ENCODE measurements at places on chromosomes 5 and 9.

DNA sequence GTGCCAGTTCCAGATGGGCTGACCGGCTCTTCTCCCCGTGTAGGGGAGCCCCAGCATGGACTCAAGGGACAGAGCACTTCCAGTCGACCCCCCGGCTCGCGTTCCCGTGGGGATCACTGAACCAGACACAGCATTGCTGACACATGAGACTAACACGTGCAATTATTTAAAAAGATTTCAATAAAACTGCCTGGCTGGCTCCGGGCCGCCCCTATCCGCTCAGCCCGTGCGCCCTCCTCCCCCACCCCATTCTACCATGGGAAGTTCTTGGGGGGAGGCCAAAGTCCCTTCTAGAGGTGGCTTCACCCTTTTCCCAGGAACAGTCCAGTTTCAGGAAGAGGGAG is 4.7 kb downstream of the TESK1 start:
- no peak overlapping the region for H3K4me3 ChIP-seq
- H3K36me3 ChIP-seq = peaks cover 19% of the 10 kb centered on the region
- DNase-seq = no peak
- H3K4me1 ChIP-seq = peaks cover 22% of the 10 kb centered on the region
- peak overlapping the region; percentile 49 for H3K27ac ChIP-seq

DNA sequence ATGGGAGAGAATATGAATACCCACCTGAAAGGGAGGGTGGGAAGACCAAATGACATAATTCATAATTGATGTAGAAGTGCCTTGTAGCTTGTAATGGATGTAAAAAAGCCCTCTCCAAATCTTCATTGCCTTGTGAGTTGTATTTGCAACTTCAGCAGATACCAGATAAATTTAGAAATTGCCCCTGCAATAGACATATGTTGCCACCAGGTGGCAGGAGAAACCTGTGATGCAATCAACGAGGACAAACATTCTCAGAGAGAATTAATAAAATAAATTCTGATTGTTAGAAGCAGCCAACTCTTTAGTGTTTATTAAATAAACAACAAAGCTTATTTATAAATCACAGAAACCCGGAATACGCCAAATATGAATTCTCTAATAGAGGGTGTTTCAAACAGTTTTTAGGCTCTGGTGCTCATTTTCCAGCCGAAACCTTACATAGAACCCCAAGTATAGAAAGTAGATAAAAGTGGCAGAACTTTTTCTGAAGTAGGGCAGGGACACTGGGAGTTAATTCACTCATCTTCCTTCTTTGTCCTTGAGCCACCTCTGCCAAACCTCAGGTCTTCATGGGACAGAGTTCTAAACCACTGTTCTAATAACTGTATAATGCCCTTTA is 147.8 kb downstream of the TMEM38B start:
- H3K27me3 ChIP-seq = no peaks in the 10 kb centered on the region
- no peak for DNase-seq
- no peaks in the 10 kb centered on the region for H3K4me1 ChIP-seq
- H3K27ac ChIP-seq = no peak overlapping the region
- H3K4me3 ChIP-seq = no peak overlapping the region

- H3K27me3 ChIP-seq = no peaks in the 10 kb centered on the region
- no peaks in the 10 kb centered on the region for H3K36me3 ChIP-seq
- H3K27ac ChIP-seq = no peak overlapping the region
- H3K4me1 ChIP-seq = no peaks in the 10 kb centered on the region
- H3K4me3 ChIP-seq = no peak overlapping the region
- no peak for DNase-seq
These were observed 528.1 kb upstream of the KLF4 start for GRCh38 chr9:108017671-108018070.

DNA sequence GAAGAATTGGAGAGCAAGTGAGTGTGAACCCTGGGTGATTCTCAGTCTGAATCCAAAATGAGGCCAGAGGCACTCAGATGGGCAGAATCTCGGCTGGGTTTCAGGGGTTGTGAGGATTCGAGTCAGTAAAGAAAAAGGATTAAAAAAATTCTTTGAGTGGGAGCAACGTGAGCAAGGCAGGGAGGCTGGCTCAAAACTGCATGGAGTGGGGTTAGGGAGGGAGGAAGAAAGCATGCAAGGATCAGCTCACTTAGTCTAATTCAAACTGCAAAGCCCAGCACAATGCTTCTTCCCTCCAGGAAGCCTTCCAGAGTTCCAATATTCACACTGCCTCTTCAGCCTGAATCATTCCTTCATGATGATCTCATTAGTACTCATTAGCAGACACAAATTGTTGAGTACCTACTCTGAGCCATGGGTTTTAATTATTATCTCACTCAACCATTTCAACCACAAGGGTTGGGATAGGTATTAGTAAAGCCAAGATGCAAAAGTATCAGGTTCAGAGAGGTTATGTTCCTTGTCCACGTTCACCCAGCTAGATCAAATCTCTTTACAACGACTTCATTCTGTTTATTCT is 95.8 kb downstream of the BRINP1 start:
- H3K4me1 ChIP-seq = peaks cover 24% of the 10 kb centered on the region
- H3K4me3 ChIP-seq = no peak overlapping the region
- H3K27me3 ChIP-seq = no peaks in the 10 kb centered on the region
- peak overlapping the region; percentile 19 for H3K27ac ChIP-seq

DNA sequence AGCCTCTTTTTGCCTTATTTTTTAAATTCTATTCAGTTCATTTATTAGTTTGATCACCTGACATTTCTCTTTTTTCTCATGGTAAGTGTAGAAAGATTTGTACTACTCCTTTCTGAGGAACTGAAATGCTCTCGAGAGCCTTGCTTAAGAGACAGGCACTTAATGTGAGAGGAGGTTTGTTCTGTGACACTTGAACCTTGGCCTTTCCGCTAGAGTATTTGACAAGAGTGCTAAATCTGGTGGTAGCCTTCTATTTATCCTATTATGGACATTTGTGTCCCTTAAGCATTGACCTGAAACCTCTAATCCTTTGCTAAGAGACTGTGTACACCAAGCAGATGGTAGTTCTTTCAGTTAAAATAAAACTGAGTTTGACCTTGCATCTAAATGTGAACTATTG is 805.0 kb upstream of the PTPRD start:
- DNase-seq = no peak
- H3K4me3 ChIP-seq = no peak overlapping the region
- H3K27me3 ChIP-seq = no peaks in the 10 kb centered on the region

DNA sequence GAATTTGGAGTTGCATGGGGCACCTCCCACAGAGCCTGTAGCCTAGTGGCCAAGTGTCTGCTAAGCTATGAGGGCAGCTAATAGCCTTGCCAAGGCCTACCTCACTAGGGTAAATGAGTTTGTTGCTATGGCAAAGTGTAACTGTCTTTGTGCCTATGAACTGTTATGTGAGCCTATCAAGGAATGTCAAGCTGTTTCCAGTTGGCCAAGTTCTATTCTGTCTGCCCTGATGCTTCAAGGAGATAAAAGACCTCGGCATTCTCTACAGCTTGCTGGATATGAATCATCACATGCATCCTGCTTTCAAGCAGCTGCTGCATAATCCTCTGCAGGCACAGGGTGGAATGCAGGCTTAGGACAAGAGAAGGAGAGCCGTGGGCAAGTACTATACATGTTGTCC is 69.8 kb upstream of the CCDC112 start:
- no peak overlapping the region for H3K27ac ChIP-seq
- no peaks in the 10 kb centered on the region for H3K36me3 ChIP-seq
- H3K4me1 ChIP-seq = no peaks in the 10 kb centered on the region
- H3K27me3 ChIP-seq = no peaks in the 10 kb centered on the region

GRCh38 chr9:30997291-30997690 is 1387.2 kb upstream of the ACO1 start:
- H3K4me3 ChIP-seq = no peak overlapping the region
- H3K4me1 ChIP-seq = no peaks in the 10 kb centered on the region
- H3K36me3 ChIP-seq = no peaks in the 10 kb centered on the region
- no peak overlapping the region for H3K27ac ChIP-seq
- no peak for DNase-seq
- H3K27me3 ChIP-seq = no peaks in the 10 kb centered on the region

DNA sequence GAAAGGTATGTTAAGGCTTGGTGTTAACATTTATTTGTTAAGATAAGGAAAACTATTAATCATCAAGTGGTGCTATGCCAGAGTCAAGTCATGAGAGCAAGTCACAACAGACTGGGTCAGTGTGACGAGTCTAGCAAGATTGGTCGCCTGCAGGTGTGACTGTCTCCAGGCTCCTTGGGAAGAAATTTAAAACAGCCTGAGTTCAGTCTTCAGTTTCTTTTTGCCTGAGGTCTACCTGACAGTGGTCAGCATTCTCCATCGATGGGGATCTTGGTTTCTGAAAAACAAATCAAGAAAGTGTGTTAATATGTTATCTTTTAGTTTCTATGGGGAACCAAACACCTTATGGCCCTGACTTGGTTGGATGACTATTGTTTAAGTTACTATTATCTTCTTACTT is 56.3 kb downstream of the CETN3 start:
- H3K4me1 ChIP-seq = no peaks in the 10 kb centered on the region
- no peaks in the 10 kb centered on the region for H3K27me3 ChIP-seq
- H3K36me3 ChIP-seq = no peaks in the 10 kb centered on the region
- no peak overlapping the region for H3K4me3 ChIP-seq
- no peak for DNase-seq
- H3K27ac ChIP-seq = no peak overlapping the region

GRCh38 chr9:86713470-86713869 is 233.8 kb downstream of the GAS1 start:
- DNase-seq = no peak
- H3K27me3 ChIP-seq = no peaks in the 10 kb centered on the region
- H3K36me3 ChIP-seq = no peaks in the 10 kb centered on the region
- no peak overlapping the region for H3K27ac ChIP-seq

DNA sequence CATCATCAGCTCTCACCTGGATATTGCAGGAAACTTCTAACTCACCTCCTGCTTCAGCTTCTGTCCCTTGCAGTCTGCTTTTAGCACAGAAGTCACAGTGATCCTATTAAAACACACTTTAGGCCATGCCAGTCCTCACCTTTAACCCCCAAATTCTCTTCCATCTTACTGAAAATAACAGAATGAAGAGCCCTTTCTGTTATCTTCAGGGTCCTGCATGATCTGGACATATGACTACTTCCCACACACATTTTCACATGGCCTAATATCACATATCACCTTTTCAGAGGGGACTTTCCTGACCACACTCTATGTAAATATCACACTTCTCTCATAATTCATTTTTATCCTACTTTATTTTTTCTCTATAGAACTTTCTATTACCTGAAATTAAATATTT is 550.6 kb upstream of the CLINT1 start:
- no peaks in the 10 kb centered on the region for H3K4me1 ChIP-seq
- no peak overlapping the region for H3K27ac ChIP-seq
- H3K36me3 ChIP-seq = no peaks in the 10 kb centered on the region
- H3K27me3 ChIP-seq = no peaks in the 10 kb centered on the region
- no peak for DNase-seq

DNA sequence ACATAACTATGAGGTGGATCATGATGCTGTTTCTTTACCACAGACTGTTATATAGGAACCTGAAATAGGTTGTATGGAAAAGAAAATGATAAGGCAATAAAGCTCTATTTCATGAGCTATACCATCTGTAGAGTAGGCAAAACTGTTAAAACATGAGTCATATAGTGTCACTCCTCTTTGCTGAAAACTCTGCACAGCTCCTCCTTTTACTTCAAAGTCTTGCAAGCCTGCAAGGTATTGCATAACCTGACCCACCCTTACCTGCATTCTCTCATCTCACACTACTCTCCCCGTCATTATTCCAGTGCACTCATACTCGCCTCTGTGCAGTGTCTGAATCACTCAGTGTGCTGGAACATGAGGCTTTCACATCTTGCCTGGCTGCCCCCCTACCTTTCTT is 790.1 kb downstream of the EFNA5 start:
- H3K4me1 ChIP-seq = no peaks in the 10 kb centered on the region
- H3K27me3 ChIP-seq = no peaks in the 10 kb centered on the region
- H3K27ac ChIP-seq = no peak overlapping the region
- no peak for DNase-seq
- no peaks in the 10 kb centered on the region for H3K36me3 ChIP-seq
- no peak overlapping the region for H3K4me3 ChIP-seq

DNA sequence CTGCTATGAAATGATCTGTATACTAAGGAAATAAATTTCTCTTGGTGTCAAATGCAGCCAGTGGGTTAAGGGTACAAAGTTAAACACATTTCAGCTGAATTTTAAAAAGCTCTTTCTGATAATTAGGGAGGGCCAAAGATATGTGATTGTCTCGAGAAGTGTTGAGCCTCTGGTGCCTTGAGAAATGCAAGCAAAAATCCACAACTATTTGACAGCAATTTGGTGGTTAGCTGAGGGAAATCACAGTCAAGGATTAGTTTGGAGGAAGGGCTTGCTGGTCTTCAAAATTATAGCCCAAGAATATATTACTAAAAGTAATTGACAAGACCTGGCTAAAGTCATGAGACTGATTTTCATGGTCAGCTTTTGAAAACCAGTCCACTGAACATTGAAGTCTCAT is 255.7 kb upstream of the PPP1R2B start:
- no peak overlapping the region for H3K4me3 ChIP-seq
- H3K27me3 ChIP-seq = no peaks in the 10 kb centered on the region
- no peak for DNase-seq
- H3K36me3 ChIP-seq = no peaks in the 10 kb centered on the region

DNA sequence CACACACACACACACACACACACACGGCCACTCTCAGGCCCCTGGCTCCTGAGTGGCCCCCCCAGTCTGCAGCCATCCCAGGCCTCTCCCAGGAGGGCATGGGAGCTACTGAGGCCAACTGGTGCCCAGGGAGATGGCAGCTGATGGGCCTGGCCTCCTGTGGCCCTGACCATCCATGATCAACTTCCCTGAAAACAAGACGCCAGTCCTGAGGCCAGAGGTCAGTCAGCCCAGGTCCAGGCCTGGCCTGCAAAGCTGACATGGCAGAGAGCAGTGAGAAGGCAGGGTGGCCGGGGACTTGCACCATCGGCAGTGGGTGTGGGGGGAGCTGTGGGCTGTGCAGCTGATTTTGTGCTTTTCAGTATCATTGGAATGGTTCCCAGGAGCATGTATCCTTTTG is 47.0 kb downstream of the SARDH start:
- H3K36me3 ChIP-seq = no peaks in the 10 kb centered on the region
- no peak overlapping the region for H3K4me3 ChIP-seq
- no peaks in the 10 kb centered on the region for H3K4me1 ChIP-seq
- no peaks in the 10 kb centered on the region for H3K27me3 ChIP-seq

GRCh38 chr5:86917117-86917579 is 299.4 kb downstream of the COX7C start:
- no peak for DNase-seq
- H3K27ac ChIP-seq = no peak overlapping the region
- H3K4me3 ChIP-seq = no peak overlapping the region
- no peaks in the 10 kb centered on the region for H3K4me1 ChIP-seq
- H3K36me3 ChIP-seq = no peaks in the 10 kb centered on the region

- H3K36me3 ChIP-seq = no peaks in the 10 kb centered on the region
- H3K4me1 ChIP-seq = no peaks in the 10 kb centered on the region
- peak overlapping the region; percentile 81 for H3K4me3 ChIP-seq
- H3K27ac ChIP-seq = peak overlapping the region; percentile 82
- no peaks in the 10 kb centered on the region for H3K27me3 ChIP-seq
These were observed 763 bp downstream of the TJP2 start for GRCh38 chr9:69174616-69175463.

- H3K27ac ChIP-seq = no peak overlapping the region
- DNase-seq = peak; percentile 77
These were observed 166.8 kb downstream of the ARHGEF28 start for GRCh38 chr5:73792687-73793320.

GRCh38 chr5:60334281-60334713 is 365.7 kb downstream of the DEPDC1B start:
- no peaks in the 10 kb centered on the region for H3K27me3 ChIP-seq
- peak overlapping the region; percentile 46 for H3K27ac ChIP-seq
- peaks cover 75% of the 10 kb centered on the region for H3K4me1 ChIP-seq
- H3K4me3 ChIP-seq = no peak overlapping the region
- no peaks in the 10 kb centered on the region for H3K36me3 ChIP-seq

GRCh38 chr5:116437922-116438578 is 136.6 kb downstream of the SEMA6A start:
- H3K27me3 ChIP-seq = no peaks in the 10 kb centered on the region
- no peak overlapping the region for H3K4me3 ChIP-seq
- H3K27ac ChIP-seq = no peak overlapping the region
- no peaks in the 10 kb centered on the region for H3K36me3 ChIP-seq
- no peak for DNase-seq
